ENCODE measurements at places on chromosomes 2 and 18.

DNA sequence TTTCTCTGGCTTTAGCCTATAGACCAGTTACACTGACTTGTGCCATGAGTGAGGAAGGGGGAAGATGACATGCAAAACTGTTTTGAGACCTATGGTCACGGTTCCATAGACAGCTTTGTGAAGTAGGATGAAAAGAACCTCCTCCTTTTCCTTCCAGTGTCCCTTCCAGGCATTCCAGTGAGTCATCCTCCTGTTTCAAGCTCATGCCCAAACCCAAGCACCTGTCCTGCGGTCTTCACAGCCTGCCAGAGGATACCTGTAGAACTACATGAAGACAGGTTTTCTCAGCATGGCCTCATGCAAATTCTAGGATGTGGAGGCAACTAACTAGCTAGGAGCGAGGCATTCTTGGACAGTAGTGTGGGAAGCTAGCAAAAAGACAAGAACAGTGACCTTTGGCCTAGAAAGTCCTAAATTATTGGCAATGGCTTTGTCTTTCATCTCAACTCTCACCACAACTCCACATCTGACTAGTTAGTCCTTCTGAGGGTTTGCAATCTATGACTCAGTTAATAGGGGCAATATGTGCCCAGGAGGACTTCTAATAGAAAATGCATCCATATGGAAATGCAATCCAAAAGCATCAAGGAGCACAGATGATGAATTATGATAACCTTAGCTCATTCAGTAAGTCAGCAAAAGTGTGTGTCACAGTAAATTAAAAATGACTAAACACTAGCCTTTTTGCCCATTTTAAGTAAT lies 154.7 kb downstream of the RBM43 start:
- DNase-seq: no peak

- DNase-seq: no peak
These were observed 72.4 kb upstream of the CCDC150 start for GRCh38 chr2:196566961-196567666.

- no peak for DNase-seq
These were observed 245.7 kb downstream of the SP3 start for GRCh38 chr2:173719471-173719870.

DNA sequence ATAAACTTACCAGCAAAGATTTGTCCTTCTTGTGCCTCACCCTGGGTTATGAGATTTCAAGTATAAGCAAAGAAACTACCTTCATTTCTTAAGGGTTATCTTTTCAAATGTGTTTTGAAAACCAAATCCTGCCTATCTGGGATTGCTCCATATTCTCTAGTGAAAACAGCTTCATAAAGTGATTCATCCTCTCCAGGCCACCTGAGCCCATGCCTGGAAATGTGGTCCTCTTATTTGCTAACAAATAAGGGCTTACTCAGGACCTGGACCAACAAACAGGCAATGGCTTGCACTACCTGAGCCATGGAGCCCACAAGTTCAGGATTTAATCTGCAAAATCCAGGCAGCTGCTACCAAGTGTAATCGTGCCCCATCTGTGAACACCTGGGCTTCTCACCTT lies 234.4 kb upstream of the RBBP8 start:
- DNase-seq: no peak

DNA sequence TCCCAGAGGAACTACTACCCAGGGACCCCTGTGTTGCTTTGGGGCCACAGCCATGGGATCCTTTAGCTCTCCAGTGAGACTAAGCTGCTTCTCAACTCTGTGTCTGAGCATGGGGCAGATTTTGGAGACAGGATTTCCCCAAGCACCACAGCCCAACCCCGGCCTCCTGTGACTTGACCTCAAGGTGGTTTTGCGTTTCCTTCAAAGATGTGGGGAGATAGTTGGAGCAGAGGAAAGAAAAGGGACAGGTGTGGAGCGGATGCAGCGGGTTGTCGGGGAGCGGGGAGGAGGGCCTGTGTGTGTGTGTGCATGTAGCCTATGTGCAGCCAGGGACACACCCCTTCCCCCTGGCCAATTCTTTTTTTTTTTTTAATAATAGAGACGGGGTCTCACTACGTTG lies 10.2 kb downstream of the ARID5A start:
- DNase-seq: no peak

DNA sequence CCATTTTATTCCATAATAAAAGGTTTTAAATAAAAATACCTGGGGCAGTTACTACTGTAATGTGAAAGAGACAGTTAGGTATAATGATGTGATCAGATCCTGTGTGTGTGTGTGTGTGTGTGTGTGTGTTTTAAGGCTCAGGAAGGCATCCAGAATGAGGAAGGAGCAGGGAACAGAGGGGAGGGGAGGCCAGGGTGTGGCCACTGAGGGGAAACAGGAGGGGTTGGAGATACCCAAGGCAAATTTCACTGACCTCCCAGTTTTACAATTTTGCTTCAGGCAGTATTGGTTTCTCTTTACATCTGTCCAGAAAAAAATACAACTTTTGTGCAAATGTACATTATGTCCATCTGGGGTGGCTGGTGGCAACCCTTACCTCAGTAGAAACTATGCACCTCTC lies 163.5 kb upstream of the FBXO11 start:
- no peak for DNase-seq

GRCh38 chr2:27715318-27716210 lies 51.9 kb downstream of the SLC4A1AP start:
- DNase-seq: peak; percentile 38

- DNase-seq: no peak
These were observed 120.6 kb downstream of the PTRHD1 start for GRCh38 chr2:24672589-24672988.

- no peak for DNase-seq
These were observed 217.2 kb downstream of the LDLRAD4 start for GRCh38 chr18:13435586-13436333.

GRCh38 chr2:43055985-43056384 lies 170.4 kb downstream of the ZFP36L2 start:
- DNase-seq: no peak

DNA sequence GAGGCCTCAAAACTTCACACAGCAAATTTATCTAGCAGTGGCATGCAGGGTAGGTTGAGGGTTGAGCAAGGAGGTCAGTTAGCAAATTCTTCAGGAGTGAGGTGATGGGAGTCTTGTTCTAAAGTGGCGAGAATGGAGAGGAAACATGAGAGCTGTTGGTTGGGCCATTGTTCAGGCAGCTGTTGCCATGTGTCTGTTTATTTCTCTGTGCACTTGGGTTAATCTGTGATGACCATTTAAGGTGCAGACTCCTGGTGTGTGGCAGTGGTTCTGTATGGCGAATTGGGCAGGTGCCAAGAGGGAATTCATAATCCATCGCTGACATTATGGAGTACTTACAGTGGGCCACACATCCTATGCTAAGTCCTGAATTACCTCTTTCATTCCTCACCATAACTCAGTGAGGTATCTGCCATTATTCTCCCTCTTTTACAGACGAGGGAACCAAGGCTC lies 30.4 kb downstream of the TMEM178A start:
- DNase-seq: no peak

GRCh38 chr2:14751581-14751980 lies 119.1 kb downstream of the LRATD1 start:
- DNase-seq: no peak

DNA sequence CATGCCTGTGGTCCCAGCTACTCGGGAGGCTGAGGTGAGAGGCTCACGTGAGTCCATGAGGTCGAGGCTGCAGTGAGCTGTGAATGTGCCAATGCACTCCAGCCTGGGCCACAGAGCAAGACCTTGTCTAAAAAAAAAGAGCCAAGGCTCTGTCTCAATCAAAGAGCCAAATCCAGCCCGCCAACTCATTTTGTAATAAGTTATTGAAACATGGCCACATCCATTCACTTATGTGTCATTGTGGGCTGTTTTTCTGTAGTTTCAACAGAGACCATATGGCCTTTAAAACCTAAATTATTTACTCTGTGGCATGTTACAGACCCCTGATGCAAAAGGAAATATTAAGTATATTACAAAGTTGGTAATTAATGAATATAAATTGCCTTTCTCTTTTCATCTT lies 60.8 kb downstream of the GPR39 start:
- no peak for DNase-seq

- no peak for DNase-seq
These were observed 1134.7 kb upstream of the CDH2 start for GRCh38 chr18:29311580-29311979.

DNA sequence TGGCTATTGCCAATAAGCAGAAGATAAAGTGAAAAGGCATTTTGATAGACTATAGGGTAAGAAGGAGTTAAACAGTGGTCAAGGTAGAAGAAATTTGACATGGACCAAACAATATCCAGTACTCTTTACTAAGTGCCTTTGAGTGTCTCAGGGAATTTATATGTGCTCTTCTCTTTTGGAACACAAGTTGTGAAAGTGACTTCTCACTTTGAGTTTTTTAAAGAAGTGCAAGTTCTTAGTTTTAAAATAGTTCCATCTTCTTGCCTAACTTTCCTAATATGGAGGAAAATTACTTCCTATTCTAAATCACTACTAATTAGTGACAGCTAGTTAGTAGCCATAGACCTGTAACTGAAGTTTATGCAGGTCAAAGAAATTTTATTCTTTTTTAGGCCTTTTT lies 63.4 kb downstream of the AFTPH start:
- no peak for DNase-seq

DNA sequence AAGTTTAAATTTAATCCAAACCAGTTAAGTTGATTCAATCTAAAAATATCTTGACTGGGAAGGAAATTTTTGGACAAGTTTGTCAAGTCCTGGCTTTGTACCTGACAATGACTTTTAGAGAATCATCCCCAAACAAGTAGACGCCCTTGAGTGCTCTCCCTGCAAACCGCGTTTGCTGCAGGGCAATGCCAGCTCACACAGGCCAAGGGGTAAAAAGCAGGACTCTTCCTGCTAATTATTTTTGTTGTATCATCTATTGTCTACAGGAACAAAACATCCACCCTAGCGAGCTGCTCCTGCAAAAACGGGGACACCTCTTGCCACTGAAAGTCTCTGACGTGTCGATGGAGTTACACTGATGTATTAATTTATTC lies 10.9 kb downstream of the ID2 start:
- DNase-seq: no peak

DNA sequence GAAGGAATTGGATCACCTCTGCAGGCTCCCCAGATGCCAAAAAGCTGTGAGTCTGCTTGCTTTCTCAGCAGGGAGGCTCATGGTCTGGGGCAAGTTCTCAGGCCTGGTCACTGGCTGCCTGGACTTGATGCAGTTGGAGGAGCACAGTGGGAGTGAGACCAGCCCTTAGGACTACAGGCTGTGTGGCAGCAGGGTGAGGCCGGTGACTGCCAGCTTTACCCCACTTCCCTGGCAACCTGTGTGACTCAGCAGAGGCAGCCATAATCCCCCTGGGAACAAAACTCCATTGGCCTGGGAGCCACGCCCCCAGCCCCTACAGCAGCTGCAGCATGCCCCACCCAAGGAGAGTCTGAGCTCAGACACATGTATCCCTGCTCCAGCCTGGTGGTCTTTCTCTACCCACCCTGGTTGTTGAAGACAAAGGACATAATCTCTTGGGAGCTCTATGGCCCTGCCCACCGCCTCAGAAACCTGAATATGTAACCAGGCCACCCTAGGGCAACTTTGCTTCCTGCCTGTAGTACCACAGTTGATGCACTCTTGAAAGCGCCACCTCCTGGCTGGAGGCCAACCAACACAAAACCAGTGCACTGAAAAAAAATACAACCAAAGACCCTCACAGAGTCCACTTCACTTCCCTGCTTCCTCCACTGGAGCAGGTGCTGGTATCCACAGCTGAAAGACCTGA lies 106.8 kb upstream of the SPATS2L start:
- DNase-seq: peak; percentile 20

DNA sequence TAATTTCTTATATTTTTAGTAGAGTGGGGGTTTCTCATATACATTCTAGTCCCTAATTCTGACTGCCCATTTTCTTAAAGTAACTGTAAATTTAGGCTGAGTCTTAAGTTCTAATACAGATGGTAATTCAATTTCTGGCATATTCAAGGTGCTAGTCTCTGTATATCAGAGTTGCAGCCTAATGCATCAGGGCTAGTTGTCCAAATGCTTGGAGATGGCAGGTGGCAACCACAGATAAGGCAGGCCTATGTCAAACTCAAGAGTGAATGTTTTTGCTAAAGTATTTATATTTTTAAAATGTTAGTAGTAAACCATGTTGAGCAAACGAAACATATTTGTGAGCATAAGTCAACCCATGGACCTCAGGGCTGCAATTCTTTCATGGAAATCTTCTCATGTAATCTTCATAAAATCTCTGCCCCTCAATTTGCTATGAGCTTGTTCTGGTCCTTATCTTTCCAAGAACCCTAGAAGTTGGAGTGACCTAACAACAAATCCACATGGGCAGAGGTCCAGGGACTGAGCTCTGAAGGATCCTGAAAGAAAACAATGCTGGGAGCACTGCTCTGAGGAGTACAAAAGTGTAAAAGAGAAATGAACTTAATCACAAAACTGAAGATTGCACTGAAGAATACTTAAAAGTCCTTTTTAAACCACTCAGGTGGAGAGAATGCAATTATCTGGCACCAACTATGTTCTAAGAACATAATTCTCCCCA lies 27.3 kb upstream of the DSC2 start:
- DNase-seq: no peak

DNA sequence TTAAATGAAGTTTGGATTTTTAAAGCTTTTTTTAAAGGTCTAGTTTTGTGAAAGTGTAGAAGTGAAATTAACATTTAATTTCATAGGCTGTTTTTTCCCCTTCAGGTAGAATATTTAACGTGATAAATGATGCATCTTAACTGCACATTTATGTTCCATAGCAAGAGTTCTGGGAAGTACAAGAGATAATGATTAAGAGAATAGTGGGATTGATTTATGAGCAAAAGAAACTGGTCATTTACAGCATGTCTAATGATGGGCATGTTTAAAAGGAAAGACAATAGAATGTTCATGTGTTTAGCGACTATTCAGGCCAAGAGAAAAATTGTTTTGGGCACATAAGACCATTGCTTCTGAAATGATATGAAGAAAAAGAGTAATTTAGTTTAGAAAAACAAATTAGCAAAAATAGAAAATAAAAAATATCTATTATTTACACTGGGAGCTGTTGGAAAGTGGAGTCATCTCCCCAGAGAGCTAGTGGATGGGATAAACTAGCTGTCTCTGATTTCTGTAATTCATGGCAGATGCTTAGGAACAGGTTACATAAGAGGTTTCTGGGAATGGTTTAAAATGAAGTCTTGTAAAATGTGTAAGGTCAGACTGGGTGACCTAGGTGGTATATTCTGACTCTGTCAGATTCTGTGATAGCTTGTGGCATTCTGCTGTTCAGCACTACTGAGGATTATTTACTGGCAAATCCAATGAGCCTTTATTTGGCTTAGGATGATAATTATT lies 60.7 kb downstream of the WDR7 start:
- no peak for DNase-seq

GRCh38 chr2:36387258-36387916 lies 31.8 kb downstream of the CRIM1 start:
- no peak for DNase-seq
